ENCODE measurements at places on chromosomes 16 and 17.
A peak's percentile ranks its signal among the peaks of the same experiment; 100 is the strongest.

DNA sequence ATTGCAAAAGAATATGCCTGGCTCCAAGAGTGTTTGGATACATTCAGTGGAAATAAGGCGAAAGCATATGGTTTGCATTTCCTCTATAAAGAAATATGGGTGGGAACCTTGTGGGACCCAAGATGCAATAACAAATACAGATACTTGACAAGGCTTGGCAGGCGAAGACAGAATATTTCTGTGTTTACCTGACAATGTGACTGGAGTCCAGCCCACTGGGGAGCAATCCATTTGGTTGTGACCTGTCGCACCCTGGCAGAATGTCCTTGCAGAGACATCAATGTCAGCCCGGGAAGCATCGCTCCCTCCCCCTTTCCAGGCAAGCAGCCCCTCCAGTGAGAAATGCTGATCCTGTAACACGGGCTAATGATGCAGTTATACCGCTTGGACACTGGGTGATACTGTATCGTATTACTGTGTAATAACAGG is 296.6 kb downstream of the MAF start:
- peak; percentile 29 for DNase-seq

DNA sequence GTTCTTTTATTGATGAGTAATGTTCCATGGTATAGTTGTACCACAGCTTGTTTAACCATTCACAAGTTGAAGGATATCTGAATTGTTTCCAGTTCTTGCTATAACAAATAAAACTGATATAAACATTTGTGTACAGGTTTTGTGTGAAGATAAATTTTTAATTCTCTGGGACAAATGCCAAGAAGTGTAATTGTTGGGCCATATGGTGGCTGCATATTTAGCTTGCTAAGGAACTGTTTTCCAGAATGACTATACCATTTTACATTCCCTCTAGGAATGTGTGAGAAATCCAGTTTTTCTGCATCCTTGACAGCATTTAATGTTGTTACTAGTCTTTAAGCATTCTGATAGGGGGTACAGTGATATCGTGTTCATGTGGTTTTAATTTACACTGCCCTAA is 368.5 kb downstream of the KIF2B start:
- DNase-seq = no peak

DNA sequence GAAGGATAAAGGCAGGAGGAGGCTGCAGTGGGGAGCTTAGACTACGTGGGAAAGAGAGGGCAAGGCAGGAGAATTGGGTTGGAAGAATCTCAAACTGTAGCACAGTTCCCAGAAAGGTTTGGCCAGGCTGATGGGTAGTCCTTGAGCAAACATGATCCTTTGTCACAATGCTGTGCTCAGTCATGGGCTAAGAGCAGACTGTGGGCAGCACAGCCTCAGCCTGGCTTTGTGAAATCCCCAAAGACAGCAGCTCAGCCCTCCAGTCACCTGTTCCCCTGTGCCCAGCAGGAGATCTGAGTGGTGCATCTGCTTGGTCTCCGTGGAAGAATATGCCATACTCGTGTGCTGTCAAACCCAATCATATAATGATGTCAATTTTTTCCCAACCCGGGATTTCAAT is 10.6 kb upstream of the ENGASE start:
- no peak for DNase-seq

- peak; percentile 33 for DNase-seq
These were observed 6.1 kb downstream of the DOK4 start for GRCh38 chr16:57479976-57480753.

GRCh38 chr16:72530434-72530833 is 358.5 kb upstream of the PMFBP1 start:
- no peak for DNase-seq

DNA sequence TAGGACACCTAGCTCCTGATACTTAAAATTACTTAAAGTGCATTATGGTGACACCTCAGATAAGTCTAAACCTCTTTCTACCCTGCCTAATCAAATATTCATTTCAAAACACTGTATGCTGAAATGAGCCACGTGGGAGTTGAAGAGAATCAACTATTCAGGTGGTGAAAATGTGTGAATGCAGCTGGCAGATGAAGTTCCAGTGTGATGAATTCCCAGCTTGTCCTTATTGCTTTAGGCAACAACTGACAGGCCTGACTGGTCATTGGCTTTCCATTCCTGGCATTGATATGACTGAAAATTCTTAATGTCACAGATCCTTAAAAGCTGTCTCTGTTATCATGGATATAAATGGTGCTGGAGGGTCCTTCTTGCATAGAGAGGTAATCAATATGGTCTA is 301.9 kb upstream of the TBX2 start:
- no peak for DNase-seq

DNA sequence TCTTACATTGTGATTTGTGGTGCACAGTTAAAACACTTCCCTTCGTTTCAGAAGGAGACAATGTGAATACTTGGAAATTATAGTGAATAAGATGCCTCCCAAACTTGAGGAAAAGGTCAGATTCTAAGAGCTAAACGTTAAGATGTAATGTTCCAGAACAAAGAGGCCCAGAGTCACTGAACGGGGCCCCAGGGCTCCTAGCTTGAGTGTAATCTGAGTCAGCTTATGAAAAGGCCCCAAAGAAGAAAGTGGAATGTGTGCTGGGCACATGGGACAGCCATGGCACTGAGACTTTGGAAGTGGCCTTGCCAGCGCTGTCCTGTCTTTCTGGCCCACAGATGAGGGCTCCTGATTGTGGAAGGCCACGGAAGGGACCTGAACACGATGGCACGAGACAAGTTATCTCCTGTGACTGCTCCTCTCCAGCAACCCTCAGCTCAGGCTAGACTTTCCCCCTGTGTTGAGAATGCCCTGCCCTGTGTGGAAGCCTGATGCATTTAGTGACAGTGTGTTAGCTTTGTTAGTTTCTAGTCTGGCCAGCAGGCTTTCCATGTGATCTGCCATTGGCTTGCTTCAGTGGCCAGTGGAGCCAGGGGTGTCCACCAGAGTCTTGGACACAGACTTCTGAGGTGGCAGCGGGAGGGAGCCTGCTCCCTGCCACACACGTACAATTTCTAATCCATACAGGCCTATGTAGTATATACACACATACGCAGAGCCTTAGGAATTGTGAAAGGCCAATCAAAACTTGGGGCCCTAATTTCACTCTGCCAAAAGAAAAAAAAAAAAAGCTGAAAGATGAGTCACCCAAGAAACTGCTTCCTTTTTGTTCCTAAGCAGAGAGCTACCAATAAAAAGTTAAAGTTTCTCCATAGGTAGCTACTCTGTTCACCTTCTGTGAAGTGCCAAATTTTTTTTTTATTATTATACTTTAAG is 13.1 kb downstream of the SPATA33 start:
- no peak for DNase-seq
